Stimulated activated CD4-positive, alpha-beta T cell treated with anti-CD3 and anti-CD28 coated beads, TNF-alpha, amount 100 ng/mL, for 1 hour (primary cell): ENCODE measurements at places on chromosomes 1 and 21.
A peak's percentile ranks its signal among the peaks of the same experiment; 100 is the strongest.

- no peak for DNase-seq
Observed at GRCh38 chr1:243261390-243261789, 5.5 kb downstream of the SDCCAG8 start.

DNA sequence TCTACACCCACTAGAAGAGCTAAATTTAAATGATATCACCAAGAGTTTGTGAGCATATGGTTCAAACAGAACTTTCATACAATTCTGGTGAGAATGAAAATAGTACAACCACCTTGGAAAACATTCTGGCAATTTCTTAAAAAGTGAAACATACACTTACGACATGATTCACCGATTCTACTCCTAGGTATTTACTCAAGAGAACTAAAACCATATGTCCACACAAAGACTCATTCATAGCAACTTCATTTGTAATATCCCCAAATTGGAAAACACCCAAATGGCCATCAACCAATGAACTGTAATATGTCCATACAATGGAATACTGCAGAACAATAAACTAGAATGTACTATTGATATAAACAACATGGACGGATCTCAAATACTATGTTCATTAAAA is 51.2 kb upstream of the ADAM30 start:
- no peak for DNase-seq

DNA sequence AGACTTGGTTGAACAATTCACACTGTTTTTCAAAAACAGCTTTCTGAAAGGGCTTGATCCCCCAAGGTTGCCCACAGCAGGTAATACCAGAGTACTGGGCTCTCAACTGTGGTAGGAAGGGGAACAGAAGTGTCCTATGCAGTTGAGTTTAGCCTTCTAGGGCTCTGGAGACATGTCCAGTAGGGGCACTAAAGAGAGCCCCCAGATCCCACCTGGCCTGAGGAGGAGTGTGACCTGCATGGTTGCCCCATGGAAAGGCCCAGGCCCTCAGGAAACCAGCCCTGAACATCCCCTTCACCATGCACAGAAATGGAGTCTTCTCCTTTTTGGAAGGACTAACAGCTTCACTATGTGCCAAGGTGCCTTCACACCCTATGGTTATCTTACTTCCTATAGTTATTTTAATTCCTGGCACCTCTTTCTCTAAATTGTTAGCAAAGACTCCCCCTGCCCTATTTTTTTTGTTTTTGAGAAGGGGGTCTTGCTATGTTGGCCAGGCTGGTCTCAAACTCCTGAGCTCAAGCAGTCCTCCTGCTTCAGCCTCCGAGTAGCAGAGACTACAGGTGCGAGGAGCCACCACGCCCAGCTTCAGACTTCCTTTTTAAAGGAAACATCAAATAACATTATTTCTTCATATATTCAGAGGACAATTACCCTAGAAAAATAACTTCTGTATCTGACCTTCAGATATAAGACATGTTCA is 16.8 kb upstream of the LSS start:
- DNase-seq, result no peak

GRCh38 chr1:18635891-18636595 is 5.4 kb downstream of the PAX7 start:
- DNase-seq, result no peak

GRCh38 chr1:242002072-242002471 is 3.2 kb upstream of the MAP1LC3C start:
- no peak for DNase-seq

- no peak for DNase-seq
Observed at GRCh38 chr1:61081686-61082310, 563 bp upstream of the NFIA start.

DNA sequence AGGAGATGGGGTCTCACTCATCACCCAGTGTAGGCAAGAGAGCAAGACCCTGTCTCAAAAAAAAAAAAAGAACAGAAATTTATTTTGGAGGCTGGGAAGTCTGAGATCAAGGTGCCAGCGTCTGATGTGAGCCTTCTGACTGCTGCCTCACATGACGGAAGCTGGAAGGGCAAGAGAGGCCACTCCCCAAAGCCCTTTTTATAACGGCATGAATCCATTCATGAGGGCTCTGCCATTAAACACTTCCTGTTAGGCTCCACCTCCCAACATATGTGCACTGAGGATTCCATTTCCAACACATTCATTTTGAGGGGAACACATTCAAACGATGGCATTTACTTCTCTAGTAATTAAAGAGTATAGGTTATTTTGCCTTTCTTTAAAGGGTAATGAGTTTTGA is 50.9 kb upstream of the C1orf198 start:
- no peak for DNase-seq

DNA sequence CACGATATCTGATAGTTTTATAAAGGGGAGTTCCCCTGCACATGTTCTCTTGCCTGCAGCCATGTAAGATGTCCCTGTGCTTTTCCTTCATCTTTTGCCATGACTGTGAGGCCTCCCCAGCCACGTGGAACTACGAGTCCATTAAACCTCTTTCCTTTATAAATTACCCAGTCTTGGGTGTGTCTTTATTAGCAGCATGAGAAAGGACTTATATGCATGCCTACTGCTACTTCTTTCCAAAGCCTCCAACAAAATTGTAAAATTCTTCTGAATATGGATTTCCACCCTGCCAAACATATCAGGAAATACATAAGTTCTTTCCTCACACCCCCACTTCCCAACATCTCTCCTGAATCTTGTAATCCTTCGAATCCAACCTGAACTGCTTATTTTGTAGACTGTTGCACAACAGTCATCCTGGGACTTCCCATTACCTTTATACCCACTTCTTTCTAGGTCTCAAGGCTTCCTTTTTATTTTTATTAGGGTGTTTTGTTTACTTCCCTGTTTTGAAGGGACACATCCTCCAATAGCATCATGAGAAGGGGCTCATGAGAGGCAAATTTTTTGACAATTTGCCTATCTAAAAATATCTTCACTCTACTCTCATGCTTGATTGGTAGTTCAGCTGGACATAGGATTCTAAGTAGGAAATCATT is 67.5 kb upstream of the MUTYH start:
- no peak for DNase-seq

GRCh38 chr1:45205910-45206721 is at the start of gene ZSWIM5:
Gene ZSWIM5, minus strand, starts transcription at chr1:45206605. Its CDS starts 255 bp downstream, at chr1:45206350.
- peak; percentile 43 for DNase-seq

- DNase-seq, result no peak
Observed at GRCh38 chr1:67213164-67213563, 46.9 kb downstream of the IL23R start.

DNA sequence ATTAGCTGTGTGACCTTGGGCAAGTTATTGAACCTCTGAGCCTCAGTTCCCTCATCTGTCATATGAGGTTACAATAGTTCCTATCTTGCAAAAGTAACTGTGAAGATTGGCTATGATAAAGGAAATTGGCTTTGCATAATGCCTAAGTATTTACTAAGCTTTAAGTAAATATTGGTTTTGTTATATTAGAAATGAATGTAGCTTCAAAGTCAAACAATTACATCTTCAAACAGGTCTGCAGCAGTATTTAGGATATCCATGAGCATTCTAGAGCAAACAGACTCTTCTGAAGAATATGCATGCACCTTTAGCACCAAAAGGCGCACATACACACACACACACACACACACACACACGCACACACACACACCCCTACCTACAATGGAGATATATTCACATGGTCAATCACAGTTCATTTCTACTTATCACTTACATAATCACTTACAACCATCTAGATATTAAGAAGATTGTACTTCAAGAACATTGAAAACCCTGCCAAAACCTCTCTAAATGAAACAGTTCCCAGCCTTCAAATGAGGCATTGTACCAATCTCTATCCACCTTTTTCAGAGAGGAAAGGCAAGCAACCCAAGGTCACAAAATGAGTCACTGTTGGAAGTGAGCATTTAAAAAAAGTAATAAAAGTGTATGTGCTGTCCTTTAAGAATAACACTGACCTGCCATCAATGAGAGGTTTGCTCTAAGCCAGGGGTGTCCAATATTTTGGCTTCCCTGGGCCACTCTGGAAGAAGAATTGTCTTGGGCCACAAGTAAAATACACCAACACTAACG is 13.4 kb upstream of the FAM43B start:
- DNase-seq, result no peak

DNA sequence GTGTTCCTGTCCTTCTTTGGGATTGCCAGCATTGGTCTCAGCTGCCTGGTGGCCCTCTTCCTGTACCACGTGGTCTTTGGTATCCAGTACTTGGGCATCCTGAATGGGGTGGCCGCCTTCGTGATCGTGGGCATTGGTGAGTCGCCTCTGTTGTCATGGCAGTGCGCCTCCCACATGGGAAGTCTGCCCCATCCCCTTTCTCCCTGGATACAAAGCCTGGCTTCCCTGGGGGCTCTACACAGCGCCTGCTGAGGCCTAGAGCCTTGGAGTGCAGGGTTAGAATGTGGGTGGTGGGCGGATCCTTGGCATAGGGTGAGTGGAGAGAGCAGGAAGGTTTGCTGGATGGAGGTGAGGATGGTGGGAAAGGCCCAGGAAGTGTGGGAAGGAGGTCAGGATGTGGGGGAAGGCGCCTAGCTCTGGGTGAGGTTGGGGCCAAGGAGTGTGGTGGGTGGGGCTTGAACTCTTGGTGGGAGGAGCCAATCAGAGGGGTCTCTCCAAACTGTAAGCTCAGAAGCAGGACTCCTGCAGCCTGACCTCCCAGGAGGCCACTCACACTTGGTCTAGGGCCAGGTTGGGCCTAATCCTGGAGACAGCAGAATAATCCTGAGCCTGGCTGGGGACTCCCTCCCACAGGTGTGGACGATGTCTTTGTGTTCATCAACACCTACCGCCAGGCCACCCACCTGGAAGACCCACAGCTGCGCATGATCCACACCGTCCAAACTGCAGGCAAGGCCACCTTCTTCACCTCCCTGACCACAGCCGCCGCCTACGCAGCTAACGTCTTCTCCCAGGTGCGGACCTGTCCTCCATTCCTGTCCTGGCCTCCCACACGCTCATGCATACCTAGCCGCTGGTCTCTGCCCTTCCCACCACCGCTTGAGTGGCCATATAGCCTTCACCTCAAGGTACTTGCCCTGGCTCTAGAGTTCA is 36.7 kb downstream of the DISP3 start:
- DNase-seq, result no peak

DNA sequence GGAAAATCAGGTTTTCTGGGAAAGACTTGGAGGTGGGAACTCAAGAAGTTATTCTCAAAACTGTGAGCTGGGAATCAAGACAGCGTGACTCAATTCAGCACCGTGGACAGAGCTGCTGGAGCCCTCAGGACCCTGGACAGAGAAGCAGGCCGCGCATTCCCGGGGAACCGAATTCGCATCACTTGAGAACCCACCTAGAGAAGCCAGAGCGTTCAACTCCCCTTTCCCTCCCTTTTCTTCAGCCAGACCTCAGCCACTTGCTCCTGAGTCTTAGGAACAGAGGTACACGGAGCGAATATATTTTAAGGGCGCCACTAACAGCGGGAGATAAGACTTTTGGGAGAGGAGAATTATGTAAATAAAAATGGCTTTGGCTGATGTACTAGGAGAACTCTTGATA is 2.0 kb upstream of the LIN28A start:
- peak; percentile 57 for DNase-seq

GRCh38 chr1:204194080-204194479 is 2.2 kb downstream of the KISS1 start:
- no peak for DNase-seq

- no peak for DNase-seq
Observed at GRCh38 chr1:25688390-25689119, 72.0 kb downstream of the MAN1C1 start.

DNA sequence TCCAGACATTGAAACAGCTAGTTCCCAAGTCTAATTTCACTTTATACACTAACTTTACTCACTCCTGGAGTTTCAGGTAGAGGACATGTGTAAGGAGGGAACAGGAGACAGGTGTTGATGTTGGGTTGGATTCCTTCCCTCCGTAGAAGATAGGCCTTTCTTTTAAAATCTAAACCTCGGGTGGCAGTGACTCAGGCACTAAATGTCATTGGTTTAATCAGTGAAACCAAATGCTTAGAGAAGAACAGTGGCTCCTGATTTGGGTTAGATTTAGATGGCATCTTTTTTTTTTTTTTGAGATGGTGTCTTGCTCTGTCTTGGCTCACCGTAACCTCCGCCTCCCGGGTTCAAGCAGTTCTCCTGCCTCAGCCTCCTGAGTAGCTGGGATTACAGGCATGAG is 7.2 kb downstream of the CAP1 start:
- no peak for DNase-seq

DNA sequence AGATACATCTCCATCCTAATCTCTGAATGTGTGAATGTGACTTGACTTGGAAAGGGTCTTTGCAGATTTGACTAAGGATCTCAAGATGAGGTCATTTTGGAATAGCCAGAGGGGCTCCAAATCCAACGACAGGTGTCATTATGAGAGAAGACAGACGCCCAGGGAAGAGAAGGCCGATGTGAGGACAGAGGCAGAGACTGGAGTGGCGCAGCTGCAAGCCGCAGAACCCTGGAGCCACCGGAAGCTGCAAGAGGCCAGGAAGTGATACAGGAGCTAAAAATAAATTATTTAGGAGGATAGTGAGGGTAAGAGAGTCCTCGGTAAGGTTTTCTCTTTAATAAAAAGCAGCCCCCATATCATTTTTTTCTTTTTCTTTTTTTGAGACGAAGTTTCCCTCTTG is 9.7 kb upstream of the AADACL4 start:
- no peak for DNase-seq

DNA sequence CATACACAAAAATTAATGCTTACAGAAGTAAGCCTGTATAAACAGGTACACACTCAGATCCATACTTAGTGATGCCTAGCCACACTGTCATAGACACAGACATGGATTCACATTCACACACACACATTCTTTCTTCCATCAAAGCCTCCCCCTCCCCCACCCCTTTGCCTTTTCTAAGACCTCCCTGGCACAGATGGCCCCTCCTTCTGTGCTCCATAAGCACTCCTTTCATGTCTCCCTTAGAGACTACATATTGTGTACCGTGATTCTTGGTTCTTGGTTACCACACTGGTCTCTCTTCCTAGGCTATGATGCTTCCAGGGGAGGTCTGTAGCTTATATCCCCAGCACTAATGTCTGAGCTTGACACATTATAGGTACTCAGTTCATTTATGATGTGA is 2.0 kb upstream of the NHLH2 start:
- DNase-seq, result no peak

- no peak for DNase-seq
Observed at GRCh38 chr1:62237361-62237760, 42.7 kb downstream of the L1TD1 start.

- DNase-seq, result no peak
Observed at GRCh38 chr1:232657426-232658005, 27.6 kb upstream of the SIPA1L2 start.

DNA sequence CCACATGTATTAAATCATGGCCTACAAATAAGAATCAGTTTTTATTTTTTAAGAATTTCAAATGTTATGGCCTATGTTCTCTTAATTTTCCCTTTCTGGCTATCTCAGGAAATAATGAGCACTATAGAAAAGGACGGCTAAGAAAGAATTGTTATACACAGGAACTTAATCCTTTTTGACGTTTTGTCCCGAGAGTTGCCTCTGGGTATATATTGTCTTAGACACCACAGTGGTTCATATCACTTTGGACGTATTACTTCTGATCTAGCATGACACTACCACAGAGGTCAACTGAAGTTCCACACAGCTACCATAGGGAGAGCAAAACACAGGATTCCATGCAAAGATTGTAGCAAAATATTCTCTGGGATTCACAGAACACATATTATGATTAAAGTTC is 307.6 kb downstream of the VAV3 start:
- DNase-seq, result no peak

GRCh38 chr1:67682659-67683197 is 2.3 kb upstream of the GADD45A start:
- no peak for DNase-seq

- DNase-seq, result no peak
Observed at GRCh38 chr1:96370757-96371156, 350.8 kb upstream of the PTBP2 start.

GRCh38 chr1:217088011-217088410 is 364.8 kb upstream of the ESRRG start:
- no peak for DNase-seq

GRCh38 chr1:228794810-228795209 is 59.5 kb downstream of the RHOU start:
- no peak for DNase-seq
